CD4-positive, alpha-beta T cell treated with Interleukin-10 for 1 hour (primary cell): ENCODE measurements at places on chromosomes 16 and 17.

- no peak for DNase-seq
Observed at GRCh38 chr17:16294560-16294959, 58.7 kb downstream of the CENPV start.

GRCh38 chr16:47375423-47375822 lies 85.4 kb downstream of the ITFG1 start:
- DNase-seq: no peak

- DNase-seq: peak; percentile 73
Observed at GRCh38 chr16:50282010-50282538, 15.7 kb downstream of the ADCY7 start.

DNA sequence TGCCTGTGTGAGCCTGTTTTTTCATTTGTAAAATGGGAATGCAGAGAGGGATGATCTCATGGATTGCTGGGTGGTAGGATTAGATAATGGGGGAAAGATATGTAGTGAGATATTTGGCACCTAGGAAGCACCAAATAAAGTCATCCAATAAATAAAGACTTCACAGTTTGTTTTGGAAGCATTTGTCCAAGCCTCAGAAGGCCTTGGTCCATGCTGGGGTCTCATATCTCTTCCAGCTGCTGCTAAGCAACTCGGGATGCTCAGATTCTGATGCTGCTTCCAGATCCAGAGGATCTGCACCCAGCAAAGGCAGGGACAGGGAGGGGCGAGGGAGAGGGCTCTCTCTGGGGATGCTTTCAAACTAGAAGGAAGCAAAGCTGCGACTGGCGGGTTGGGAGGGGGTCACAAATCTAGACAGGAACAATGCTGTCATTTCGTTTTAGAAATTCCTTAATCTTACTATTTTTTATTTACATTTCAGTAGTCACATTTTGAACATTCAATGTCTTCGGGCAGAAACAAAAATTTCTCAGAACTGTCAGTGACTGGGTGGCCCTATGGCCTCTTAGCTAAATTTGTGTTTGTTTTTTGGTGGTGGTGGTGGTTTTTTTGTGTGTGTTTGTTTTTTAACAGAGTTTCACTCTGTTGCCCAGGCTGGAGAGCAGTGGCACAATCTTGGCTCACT lies 114.9 kb upstream of the CDH5 start:
- DNase-seq: no peak

DNA sequence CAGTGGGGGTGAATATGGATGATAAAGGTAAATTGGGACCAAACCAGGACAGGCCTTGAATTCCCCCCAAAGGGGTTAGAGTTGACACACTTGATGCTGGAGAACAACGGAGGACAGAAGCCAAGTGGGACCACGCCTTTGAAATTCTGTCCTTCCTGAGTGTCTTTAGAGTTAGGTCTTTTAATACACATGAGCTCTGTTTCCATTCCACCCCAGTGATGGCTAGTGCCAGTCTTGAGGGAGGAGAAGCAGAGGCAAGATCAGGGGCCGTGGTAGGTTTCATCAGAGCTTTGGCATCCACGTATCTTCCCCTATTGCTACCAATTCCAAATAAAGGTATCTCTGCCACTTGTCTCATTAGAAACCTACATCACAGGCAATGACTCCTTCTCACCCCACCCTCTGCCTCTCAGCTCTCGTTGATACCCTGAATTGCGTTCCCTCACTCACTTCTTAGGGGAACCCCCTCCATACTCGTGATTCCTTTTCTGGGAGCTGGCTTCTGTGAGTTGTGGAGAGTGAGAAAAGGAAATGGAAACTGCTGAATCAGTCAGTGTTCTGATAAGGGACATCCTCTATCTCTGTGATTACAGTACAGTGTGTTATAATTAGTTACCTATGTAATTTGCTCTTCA lies 2.4 kb upstream of the CCL3L1 start:
- peak; percentile 55 for DNase-seq

DNA sequence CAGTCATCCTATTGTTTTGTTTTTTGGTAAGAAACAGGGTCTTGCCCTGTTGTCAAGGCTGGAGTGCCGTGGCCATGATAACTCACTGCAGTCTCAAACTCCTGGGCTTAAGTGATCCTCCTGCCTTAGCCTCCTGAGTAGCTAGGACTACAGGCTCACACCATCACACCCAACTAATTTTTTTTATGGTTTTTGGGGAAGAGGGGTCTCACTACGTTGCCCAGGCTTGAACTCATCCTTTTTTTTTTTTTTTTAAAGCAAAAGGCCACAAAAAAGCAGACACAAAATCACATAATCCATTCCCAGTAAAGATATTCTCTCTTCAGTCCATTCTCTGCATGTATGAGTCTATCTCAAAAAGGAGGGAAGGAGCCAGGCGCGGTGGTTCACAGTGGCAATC lies 5.5 kb downstream of the SPAG9 start:
- DNase-seq: no peak

- DNase-seq: no peak
Observed at GRCh38 chr17:9817086-9817485, 4.8 kb downstream of the GSG1L2 start.

DNA sequence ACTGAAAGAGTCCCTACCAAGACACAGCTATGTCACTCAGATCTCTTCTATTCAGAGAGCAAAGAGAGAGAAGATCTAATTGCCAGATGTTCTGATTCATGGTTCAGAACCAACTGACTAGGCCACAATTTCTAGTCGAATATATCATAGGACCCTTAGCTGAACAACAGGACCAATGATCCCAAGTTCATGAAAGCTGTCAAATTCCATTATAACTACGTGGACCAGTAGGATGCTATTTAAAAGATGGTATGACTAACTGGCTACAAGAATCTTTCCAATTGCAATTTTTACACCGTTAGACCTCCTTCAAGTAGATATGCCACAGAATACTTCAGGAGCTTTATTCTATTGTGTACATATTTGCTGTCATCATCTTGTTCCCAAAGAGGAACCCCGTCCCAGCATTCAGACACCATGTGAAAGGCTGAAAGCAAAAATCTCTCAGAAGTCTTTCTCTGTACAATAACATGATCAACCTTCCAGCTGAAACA lies 26.0 kb downstream of the DCUN1D3 start:
- no peak for DNase-seq
